ENCODE measurements at places on chromosomes 3 and 15.

- DNase-seq = no peak
Observed at GRCh38 chr3:141933421-141934300, 57.2 kb downstream of the ATP1B3 start.

- DNase-seq = no peak
Observed at GRCh38 chr15:67074886-67075229, 9.5 kb downstream of the SMAD3 start.

DNA sequence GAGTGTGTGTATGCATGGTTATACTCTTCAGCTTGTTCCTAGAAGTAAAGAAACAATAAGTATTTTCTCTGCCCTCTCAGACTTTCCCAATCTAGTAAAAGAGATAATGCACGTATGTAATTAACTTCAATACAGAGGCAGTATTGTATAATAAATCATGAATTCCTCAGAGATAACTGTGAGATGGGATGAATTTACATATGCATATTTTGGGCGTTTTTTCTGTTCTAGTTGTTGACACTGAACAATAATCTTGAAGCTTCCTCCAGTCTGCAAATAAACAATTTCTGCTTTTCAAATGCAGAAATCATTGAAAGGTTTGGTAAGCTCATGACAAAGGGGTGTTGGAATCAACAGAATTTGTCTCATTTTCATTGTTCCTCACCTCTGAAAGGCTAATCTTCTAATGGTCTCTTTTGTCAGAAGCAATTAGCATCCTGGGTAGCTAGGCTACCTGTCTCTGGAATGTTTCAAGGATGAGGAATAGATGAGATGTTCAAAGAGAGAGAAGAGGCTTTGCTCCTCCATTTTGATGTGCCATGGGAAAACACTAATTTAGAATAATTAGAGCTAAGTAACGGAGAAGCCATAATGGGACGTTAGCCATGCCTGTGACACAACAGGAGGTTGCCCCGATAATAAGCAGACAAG lies 43.3 kb upstream of the SIAH2 start:
- DNase-seq = no peak

DNA sequence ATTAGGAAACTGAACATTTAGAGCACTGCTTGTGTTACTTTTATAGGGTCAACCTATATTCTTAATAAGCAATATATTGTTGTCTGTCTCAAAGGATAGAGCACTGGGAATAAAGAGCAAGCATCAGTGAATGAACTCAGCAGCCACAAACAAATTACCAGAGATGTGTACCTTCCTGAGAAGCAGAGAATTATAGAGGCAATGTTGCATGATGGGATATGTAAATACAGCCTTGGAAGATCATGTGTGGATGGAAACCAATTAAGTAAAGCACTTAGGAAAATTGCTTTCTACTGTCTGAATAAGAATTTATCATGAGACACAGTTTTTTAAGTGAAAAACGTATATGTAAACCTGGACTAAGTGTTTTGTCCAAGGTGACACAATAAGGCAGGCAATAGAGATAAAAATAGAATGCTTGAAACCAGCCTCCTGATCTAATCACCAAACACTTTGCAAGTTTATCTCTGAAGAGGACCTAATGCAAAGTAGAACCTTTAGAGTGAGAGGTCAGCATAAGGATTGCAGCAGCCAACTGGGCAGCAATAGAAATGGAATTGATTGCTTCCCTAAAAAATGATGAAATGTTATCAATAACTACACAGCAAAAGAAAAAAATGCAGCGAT lies 848.0 kb downstream of the TUSC7 start:
- no peak for DNase-seq

- DNase-seq = no peak
Observed at GRCh38 chr3:143352850-143353550, 233.4 kb downstream of the CHST2 start.

- no peak for DNase-seq
Observed at GRCh38 chr3:83002869-83003445, 1241.5 kb upstream of the GBE1 start.

- DNase-seq = no peak
Observed at GRCh38 chr15:76994001-76994400, 925 bp upstream of the PSTPIP1 start.

- no peak for DNase-seq
Observed at GRCh38 chr3:11606865-11607440, 36.8 kb downstream of the VGLL4 start.

- no peak for DNase-seq
Observed at GRCh38 chr15:68258692-68259091, 18.9 kb upstream of the FEM1B start.

GRCh38 chr3:28334552-28334951 lies 14.0 kb upstream of the ZCWPW2 start:
- DNase-seq = no peak

GRCh38 chr3:158508481-158508880 lies 62.5 kb upstream of the MLF1 start:
- DNase-seq = no peak

GRCh38 chr15:32099097-32099785 lies 68.9 kb downstream of the CHRNA7 start:
- DNase-seq = no peak

- DNase-seq = no peak
Observed at GRCh38 chr3:40718209-40718608, 193.4 kb downstream of the ZNF621 start.

DNA sequence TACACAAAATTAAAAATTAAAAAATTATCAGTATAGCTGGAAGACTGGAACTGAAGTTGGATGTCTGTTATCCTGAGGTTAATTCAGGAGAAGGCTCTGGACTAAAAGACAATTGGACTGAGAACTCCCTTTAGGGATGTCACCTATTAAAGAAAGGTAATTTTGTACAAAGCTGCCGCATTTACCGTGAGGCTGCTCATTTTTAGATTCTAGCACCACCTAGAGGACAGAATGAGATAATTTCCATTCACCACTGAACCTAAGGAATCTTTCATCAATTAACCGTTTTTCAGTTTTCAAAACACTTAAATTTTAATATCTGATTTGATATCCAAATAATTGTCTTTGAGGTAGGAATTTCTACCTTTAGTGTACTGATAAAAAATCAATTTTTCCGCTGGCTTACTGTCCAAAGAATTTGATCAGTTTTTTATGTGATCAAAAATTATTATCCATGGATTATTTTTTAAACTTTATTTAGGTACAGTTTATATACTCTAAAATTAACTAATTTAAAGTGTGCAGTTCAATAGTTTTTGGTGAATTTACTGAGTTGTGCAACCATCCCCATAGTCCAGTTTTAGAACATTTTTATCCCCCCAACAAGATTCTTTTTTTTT lies 106.7 kb upstream of the TNIK start:
- DNase-seq = no peak

DNA sequence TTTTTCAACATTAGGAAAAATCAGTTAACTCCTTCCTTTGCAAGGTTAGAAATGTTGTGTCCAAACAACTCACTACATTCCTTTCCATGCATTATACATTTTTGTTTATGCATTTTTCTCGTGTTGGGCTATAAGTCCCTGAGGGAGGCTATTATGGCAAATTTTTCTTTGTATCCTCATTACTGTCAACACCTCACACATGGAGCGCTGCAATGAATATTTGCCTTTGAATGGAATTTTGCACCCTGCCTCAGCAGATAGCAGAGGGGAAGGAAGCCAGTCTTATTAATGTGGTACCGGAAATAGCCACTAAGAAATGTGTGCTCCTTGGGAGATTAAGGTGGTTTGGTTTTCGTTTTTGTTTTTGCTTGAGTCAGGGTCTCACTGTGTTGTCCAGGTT lies 134.7 kb downstream of the THSD4 start:
- DNase-seq = no peak

- DNase-seq = no peak
Observed at GRCh38 chr3:13115576-13115910, 42.3 kb upstream of the IQSEC1 start.

DNA sequence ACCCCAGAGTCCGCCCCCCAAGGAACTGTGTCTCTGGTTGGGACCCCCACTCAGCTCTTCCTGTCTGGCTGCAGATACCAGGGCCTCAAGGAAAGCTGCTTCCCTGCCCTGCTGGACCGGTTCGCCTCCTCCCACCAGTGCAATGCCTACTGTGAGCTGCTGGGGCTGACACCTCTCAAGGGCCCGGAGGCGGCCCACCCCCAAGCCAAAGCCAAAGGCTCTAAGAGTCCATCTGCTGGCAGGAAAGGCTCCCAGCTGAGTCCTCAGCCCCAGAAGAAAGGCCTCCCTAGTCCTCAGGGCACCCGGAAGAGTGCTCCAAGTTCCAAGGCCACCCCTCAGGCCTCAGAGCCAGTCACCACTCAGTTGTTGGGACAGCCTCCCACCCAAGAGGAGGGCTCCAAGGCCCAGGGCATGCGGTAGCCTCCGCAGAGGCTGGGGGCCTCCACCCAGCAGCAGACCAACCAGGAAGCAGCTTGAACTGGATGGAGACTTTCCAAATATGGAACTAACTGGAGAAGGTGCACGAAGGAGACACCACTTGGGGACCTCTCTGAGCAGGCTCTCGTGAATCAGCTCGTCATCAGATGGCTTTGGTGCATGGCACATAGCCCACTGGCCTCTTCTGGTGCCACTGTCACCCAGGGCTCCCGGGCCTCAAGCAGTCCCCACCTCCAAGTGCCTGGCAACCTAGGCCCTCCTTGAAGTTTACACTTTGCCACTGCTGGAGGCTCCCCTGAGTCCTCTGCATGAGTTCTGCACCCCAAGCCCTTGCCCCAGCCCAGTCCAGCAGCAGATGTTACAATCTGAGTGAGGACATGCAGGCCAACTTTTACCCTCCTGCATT lies 16.2 kb upstream of the SLC28A1 start:
- no peak for DNase-seq

- no peak for DNase-seq
Observed at GRCh38 chr3:18544146-18544545, 119.0 kb upstream of the SATB1 start.

DNA sequence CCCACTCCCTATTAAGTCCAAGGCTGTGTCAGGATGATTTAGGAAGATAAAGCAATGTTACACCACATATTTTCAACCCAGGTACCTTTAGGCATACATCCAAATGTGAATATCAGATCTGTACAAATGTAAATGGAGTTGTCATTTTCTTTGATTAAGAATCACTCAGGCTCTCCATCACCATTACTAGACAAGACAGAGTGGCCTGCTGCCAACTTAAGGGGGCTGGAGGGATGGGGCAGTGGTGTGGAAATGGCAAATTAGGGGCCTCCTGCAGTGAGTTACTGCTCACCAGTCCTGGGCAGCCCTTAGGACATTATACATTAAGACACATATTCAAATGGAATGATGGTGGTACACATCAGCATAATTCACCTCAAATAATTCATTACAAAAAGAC lies 211.0 kb downstream of the TNIK start:
- DNase-seq = no peak

GRCh38 chr15:76464247-76464646 lies 127.7 kb downstream of the ISL2 start:
- no peak for DNase-seq

GRCh38 chr15:85766001-85766831 lies 28.5 kb downstream of the KLHL25 start:
- no peak for DNase-seq

DNA sequence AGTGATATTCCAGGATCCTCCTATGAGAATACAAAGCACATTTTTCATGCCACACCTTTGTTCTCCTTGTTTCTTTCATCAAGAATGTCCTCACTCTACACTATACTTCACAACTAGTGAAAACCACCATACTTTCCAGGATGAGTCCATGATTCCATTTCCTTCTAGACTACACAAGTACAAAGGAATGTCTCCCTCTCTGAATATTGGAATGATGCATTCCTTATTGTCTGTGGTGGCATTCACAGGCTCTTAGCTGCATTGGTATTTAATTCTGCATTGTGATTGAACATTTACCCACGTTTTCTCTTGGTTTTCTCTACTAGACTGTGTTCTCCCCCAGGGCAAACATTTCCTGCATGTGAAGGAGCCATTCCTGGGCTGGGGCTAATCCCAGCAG lies 217.5 kb downstream of the RAP2B start:
- DNase-seq = no peak

GRCh38 chr3:151182349-151183079 lies 20.5 kb downstream of the GPR171 start:
- DNase-seq = no peak

DNA sequence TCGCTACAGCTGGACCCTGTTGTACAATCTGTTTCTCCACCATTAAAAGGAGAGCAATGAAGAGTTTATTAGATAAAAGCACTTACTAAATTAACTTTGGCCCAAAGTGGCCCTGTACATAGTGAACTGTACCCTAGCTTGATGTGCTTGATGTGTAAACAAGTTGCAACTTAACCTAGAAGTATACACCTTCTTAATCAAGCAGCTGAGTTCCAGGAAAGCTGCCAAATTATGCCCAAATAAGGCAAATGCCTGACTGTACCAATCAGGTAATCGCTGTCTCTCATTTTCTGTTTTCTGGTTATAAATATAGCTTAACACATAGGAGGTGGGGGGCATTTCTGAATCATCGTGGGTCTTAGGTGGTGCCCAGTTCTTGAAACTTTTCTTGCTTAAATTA lies 704.8 kb upstream of the CBLB start:
- DNase-seq = no peak

- DNase-seq = no peak
Observed at GRCh38 chr3:114623420-114624046, 329.7 kb downstream of the TIGIT start.

GRCh38 chr15:50053055-50053856 lies 65.8 kb downstream of the ATP8B4 start:
- no peak for DNase-seq

DNA sequence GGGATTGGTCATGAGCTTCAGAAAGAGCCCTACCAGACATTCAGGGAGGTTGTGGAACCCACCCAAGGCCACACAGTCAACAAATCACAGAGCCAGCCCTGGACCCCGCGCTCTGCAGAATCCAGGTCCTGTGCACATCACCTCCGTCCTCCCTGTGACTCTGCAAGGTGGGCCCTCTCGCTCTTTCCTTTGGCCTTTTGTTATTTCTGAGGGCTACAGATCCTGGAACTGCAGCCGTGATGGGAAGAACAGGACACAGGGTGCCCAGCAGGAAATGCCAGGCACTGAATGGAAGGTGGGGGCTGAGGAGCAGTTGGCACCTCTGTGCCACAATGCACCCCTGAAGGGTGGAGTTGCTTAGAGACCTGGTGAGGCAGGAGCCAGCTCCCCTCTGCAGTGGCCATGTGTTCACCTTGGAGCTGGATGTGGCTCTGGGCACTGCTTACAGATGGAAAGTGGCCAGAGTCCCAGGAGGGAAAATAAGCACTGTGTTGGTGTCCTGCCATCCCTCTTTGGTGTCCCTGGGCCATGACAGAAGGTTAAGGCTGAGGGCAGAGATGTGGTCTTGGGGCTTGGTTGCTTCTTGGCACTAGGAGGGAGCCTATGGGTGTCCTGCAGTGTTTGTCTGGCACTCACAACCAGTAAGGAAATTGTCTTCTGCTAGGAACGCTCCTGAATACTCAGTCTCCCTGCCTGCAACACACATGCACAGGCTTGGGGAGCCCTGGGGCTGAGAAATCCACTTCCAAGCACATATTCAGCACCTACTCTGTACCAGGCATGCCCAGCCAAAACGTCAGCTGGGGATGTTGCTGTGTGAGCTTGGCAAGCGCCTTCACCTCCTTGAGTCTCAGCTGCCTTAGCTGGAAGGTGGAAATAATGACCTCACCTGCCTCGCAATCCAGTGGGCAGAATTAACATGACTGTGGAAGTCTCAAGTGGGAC lies 98.0 kb upstream of the SLC6A6 start:
- no peak for DNase-seq

- no peak for DNase-seq
Observed at GRCh38 chr3:183937601-183938286, 53.1 kb upstream of the PARL start.

Data from activated naive CD4-positive, alpha-beta T cell (primary cell).